ENCODE measurements at places on chromosomes 2 and 18.

DNA sequence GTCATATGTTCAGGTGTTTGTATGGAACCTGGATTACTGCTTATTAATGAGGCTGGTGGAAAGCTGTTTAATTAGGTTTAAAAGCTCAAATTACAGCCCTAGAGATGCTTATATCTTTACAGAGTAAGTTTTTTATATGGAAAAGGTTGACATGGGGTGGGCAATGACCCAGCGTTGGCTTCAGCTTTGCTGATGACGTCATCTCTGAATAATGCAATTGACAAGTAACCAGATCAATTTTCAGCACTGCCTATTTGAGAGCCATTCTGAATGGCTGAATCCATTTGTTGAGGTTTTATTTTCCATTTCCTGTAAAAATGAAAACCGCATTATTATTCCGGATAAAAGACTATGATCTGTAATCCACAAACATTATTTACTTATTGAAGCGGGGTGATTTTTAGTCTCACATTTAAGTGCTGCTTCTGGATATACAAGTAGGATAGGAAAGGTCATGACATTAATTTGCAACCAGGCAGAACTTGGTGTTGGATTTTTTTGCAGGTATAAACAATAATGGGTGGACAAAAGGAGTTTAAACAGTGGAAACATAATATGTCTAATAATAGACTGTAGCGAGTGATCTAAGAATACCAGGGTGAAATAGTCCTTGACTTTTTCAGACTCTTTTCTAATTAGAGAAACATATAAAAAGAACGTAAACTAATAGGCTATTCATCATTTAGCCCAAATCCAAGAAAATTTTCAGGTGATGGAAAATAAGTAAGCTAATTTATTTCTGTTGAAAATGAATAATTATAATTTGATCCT is 2.7 kb downstream of the PPP1R1C start:
- DNase-seq = no peak

- DNase-seq = no peak
Observed at GRCh38 chr2:78431241-78431640, 594.3 kb upstream of the REG3G start.

DNA sequence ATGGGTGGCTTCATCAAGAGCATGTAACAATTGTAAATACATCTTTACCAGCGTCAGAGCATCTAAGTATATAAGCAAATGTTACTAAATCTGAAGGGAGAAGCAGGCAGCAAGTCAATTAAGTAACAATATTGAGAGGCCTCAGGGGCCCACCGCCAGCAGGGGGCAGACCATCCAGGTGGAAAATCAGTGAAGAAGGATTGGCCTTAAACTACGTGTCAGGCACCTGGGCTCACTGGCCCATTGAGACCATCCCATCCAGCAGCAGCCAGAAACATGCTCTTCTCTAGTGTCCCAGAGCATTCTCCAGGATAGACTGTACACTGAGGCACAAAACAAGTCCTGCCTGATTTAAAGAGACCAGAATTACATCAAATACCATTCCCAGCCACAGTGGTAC is 96.2 kb upstream of the SNTG2 start:
- DNase-seq = peak; percentile 64

DNA sequence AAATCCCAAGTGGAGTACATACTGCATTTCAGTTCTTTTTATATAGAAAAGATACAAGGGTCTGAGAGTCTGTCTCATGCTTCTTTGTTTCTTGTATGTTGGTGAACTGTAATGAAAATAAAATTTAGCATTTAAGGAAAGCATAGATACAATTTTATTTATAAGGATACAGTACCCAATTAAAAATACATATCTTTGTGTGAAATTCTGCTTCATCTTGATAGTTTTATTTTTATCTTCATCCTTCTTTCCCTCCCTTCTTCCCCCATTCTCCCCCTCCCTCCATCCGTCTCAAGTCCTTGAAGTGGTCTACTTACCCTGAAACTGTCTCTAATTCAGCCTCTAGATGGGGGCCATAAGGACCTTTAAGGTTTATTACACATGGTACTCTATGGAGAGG is 359.8 kb downstream of the CDH7 start:
- DNase-seq = no peak

- DNase-seq = no peak
Observed at GRCh38 chr2:10620481-10620880, 69.3 kb downstream of the NOL10 start.

DNA sequence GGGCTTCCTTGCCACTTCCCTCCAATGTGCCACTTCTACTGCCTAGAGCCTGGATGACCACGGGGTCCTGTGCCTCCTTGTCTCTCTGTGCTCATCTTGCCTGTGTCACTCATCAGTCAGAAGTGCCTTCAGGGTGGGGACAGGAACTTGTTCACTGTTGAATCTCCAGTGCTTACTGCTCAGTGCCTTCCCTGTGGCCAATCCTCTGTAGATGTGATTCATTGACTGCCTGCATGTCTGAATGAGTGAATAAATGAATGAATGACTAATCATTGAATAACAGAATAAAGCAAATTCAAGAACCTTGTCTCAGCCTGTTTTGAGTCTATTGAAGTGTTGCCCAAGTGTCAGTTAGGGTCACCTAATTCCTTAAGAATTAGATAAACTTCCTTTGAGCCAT is 42.3 kb upstream of the FAM136A start:
- DNase-seq = no peak

DNA sequence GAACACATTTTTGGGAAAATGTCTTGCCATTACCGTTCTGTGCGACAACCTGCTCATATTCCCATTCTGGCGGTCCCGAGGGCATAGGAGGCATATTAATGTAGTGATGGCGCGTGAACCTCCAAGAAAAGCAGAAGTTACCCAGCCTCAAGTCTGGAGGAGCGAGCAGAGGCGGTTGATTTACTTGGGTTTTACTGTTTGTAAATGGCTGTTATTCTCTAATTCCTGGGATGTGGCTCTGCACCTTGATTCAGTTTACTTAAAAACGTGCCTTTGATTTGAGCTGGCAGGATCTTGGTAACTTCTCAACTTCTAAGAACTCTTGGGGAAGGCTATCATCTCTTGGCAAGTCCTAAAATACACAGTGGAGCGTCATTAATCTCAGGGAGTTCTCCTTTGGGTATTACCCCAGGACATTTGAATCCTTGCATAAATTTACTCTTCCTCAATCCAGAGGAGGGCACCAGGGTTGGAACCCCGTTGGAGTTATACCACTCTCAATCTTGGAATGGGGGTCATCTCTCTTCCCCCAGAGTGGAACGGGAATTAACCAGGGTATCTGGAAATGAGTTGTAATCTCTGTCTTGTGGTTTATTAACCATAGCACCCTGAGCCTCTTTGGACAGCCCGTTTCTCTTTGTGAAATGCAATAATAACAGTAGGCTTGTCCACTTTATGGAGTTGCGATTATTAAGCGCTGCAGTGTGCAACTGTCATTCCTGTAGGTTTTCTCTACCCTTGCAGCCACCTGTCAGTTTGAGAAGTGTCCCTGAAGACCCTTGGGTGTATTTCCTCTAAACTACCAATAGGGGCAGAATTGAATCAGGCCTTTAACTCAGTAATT is 2.1 kb downstream of the HK2 start:
- no peak for DNase-seq

GRCh38 chr2:142786918-142787702 is 90.4 kb upstream of the KYNU start:
- DNase-seq = no peak

DNA sequence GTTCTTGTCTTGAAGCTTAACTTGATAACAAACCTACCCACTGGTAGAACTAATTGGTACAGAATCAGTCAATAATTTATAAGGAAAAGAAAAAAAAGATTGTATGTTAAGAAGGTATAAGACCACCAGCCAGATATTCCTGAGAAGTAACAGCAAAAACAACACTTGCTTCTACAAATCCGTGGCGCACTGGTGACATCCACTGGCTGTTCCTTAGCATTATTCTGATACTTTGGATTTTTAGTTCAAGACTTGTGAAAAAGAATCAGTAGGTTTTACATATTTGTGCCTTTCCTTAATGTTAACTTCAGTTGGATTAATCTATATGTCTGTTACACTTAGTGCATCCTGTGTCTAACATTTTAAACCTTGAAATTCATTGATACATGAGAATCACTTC is 141.8 kb downstream of the GRB14 start:
- DNase-seq = no peak

DNA sequence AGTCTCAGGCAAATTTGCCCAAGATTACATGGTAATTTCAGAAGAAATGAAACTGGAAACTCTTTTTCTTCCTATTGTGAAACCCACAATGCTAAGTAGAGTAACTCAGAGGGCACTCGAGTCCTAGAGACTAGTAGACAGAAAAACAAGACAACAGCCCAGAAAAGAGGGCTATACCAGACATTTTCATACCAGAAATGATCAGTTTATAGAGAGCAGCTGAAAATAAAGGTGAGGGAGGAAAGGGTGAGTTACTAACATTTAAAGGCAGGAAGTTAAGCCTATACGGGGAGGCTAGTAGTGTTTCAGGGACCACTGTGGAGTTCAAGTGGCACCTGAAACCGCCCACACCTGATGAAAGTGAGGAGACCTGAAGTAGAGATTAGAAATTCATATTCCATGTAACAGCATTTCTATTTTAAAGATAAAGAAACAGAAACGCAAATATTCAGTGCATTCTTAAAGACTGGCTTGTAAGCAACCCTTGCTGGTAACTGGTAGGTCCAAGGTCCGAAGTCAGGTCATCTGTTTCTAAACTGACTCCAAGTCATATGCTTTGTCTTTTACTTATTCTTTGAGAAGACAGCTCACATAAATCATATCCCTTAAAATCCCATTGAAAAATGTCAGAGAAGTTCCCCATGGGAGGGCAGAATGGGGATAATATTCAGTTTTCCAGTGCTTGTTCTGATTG is 145.1 kb upstream of the ITGB6 start:
- DNase-seq = no peak

DNA sequence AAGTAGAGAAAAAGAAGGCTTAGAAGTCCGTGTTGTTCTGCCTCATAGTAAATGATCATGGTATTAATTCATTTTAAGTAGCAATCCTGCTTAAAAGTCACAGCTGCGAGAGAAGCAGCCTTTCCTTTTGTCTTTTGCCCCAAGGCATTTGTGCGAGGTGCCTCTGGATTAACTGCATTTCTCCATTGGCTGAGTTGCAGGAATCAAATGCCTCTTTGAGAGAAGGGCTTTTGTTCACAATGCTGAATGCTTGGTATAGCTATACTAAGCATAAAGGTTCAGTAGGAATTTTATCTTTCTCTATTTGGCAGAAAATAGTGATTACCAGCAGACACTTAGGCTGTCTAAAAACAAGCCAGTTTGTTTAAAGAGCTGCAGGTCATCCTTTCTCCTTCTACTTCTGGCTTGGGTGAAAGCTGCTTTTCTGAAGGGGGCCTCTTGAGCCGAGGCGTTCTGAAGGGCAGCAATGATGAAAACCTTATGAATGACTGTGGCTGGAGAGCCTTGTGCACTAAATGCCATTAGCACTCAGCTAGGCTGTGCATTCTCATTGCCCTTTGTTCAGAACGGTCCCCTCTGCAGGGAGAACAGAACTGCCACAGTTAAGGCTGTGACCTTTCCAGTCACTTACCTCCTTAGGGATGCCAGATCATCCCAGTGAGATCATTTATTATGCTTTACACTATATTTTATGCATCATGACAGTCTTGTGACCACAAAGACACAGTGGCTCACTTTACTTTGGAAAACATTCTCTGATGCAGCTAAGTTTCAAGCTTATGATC is 68.8 kb upstream of the TMEM87B start:
- DNase-seq = no peak

- DNase-seq = no peak
Observed at GRCh38 chr18:78582898-78583738, 396.5 kb upstream of the SALL3 start.
